ENCODE measurements at places on chromosomes 12 and 14.

GRCh38 chr14:65304963-65305362, 107.6 kb upstream of the FUT8 start:
- no peak for DNase-seq

DNA sequence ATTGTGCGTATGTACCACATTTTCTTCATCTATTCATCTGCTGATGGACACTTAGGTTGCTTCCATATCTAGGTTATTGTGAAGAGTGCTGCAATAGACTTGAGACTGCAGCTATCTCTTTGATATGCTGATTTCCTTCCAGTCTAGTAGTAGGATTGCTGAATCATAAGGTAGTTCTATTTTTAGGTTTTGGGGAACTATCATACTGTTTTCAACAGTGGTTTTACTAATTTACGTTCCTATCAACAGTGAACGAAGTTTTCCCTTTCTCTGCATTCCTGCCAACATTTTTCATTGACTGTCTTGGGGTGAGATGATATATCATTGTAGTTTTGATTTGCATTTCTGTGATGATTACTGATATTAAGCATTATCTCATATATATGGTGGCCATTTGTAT, 482.2 kb downstream of the SLC16A7 start:
- DNase-seq: no peak

DNA sequence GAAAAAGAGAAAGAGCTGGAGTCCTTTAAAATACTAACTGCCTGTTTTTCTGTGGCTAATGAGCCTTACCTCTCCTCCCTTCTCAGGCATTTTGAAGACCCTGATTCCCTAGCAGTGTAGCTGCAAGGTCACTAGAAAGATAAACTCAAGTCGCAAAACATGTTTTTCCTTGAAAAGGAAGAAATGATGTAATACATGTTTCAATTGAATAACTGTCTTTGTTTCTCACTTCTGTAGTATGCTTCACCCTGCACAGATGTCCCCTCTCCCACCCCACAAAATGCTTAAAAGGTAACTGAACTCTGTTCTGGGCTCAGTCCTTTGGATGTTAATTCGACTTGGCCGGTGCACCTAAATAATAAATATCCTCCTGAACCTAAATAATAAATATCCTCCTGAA, 1350.3 kb downstream of the TMEM121 start:
- no peak for DNase-seq

GRCh38 chr12:26878661-26879119, 45.7 kb upstream of the ITPR2 start:
- DNase-seq: no peak

- DNase-seq: no peak
These were observed 84.6 kb downstream of the FGD4 start for GRCh38 chr12:32483993-32484392.

GRCh38 chr12:49553512-49554088, 14.3 kb downstream of the MCRS1 start:
- DNase-seq: no peak

GRCh38 chr14:100473249-100473648, 114.0 kb downstream of the BEGAIN start:
- no peak for DNase-seq

- DNase-seq: no peak
These were observed 29.2 kb downstream of the KCNA1 start for GRCh38 chr12:4938900-4939299.
